ENCODE measurements at places on chromosomes 1 and 21.

DNA sequence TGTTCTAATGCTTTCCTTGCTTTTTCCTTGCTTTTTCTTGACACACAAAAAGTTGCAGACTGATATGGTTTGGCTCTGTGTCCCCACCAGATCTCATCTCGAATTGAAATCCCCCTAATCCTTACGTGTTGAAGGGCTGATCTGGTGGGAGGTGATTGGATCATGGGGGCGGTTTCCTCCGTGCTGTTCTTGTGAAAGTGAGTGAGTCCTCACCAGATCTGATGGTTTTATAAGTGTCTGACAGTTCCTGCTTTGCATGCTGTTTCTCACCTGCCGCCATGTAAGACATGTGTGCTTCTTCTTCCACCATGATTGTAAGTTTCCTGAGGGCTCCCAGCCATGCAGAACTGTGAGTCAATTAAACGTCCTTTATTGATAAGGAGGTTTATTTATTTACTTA, 11.3 kb downstream of the SPATA17 start:
- DNase-seq = no peak

- DNase-seq = no peak
Observed at GRCh38 chr1:118047006-118047649, 117.6 kb downstream of the WDR3 start.

GRCh38 chr1:229563241-229563640, 4.7 kb upstream of the ABCB10 start:
- no peak for DNase-seq

GRCh38 chr1:53439337-53440207, 19.6 kb upstream of the DMRTB1 start:
- no peak for DNase-seq

DNA sequence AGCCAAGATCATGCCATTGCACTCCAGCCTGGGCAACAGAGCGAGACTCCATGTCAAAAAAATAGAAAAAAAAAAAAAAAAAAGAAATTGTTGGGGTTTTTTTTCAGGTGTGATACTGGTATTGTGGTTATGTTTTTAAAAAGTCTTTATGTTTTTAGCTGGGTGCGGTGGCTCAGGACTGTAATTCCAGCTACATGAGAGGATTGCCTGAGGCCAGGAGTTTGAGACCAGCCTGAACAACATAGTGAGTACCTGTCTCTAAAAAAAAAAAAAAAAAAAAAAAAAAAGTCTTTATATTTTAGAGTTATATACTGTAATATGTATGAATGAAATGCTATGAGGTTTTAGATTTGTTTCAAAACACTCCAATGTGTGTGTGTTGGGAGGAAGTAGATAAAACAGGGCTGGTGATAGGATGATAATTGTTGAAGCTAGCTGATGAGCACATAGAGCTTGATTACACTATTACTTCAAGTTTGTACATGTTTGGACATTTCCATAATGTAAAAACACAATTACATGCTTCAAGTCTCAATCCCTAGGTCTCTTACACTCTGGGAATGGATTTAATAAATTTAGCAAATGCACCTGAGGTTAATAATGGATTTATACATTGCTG, 30.2 kb upstream of the ATP5PO start:
- DNase-seq = no peak

DNA sequence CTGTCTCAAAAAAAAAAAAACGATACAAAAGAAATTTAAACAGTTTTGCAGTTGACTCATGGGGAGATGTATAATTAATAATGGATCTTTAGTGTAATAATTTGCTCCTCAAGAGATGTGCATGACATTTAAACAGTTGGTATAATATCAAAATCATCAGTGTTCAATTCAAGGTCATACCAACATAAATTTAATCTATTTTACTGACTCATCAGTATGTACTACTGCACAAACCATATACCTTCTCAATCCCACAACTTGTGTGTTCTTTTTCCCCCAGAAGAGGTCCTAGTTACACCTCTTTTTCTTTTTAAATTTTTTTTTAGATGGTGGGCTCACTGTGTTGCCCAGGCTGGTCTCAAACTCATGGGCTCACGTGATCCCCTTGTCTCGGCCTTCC, 23.6 kb downstream of the CDKN2C start:
- no peak for DNase-seq

GRCh38 chr1:45141247-45142003, 65.0 kb downstream of the ZSWIM5 start:
- no peak for DNase-seq

DNA sequence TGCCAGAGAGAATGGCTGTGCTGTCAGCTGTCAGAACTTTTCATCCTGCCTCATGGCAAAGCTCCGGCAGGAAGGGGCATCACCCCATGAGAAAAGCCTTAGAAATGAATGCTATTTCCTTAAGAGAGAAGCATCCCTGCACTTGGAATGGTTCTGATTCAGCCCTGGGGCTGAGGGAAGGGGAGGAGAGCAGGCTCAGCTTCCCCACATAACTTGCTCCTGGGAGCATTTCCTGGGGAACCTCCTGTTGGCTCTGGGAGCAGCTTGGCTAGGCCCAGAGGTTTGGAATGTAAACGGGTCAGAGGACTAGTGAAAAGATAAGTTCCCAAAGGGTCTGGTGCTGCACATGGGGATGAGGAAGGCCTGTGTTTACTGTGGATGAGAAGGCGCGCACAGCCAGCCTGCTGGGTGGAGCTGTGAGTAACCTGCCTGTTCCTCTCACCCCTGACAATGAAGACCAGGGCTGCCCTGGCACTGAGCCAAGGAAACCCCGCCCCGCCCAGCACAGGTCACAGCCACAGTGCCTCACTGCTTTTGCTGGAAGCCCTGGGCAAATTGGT, 5.0 kb downstream of the PRELP start:
- no peak for DNase-seq

GRCh38 chr1:9292361-9293240, at the start of gene SPSB1:
SPSB1 (plus strand) TSS chr1:9292894; CDS start chr1:9355892, 62,998 bp downstream.
- DNase-seq = no peak
